ENCODE measurements at places on chromosomes 4 and X.

DNA sequence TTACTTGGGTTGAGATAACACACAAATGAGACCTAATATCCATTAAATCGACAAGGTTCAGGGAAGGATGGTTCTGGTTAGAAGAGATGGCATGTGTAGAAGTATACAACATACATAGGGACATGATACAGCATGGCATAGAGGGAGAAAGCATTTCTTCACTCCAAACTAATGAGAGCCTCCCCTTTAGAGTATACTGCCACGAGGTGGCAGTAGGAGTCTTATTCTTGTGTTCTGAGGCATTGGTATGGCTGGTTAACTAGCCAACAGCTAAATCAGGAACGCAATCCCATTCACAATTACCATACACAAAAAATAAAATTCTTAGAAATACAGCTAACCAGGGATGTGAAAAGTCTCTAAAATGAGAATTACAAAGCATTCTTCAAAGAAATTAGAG, 29.1 kb upstream of the TRO start:
- no peak for DNase-seq

- DNase-seq, result peak; percentile 27
These were observed 242.0 kb downstream of the BCOR start for GRCh38 chrX:39855748-39856129.

DNA sequence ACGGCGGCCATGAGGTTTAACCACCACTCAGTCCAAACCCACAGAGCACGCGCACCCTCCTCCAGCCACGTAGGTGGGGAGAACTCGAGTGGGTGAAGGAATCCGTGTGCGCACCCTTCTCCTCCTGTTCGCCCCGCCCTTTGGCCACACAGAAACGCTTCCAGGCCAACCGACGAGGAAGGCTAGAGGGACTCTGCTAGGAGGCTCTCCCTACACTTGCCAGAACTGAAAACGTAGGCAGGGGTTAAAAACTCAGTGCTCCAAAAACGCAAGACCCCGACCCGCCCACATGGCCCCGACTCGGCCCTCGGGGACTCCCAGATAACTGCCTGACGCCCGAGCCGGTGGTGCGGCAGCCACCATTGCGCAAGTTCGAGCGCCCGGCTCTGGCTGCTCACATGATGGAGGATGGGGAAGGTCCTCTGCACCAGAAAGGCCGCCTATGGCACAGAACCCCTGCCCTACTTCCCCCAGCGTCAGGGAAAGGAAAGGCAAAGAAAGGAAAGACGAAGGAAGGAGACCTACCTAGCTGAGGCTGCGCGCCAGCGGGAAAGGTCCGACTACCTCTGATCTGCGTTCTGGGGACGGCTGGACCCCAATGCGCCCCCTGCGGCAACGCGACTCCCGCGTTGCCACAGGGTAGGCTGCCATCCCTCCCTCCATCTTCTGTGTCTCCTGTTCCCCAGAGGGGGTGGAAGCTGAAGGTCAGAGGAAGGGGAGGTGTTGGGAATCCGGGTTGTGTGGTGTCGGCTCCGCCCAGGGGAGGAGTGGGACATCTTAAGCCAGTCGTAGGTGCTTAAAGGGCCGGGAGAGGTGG, 201.9 kb upstream of the AGTR2 start:
- peak; percentile 42 for DNase-seq

GRCh38 chrX:13983734-13984133, 46.0 kb downstream of the GEMIN8 start:
- DNase-seq, result no peak

DNA sequence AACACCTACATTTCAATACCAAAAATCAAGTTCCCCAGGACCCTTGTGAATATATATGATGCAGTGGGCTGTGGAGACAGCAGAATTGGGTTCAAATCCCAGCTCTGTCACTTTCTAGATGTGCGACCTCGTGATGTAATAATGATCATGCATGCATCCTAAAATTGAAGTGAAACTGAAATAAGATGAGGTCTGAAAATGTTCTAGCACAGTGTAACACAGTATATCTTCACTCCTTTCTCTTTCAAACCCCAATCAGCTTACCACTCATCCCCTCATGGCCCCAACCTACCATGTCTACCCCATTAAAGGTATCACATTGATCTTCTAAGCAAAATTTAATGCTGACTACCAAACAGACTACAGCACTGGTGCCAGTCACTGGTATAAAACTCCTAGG, 69.9 kb upstream of the BRS3 start:
- no peak for DNase-seq

GRCh38 chr4:87953826-87954225, 21.7 kb upstream of the SPP1 start:
- no peak for DNase-seq

DNA sequence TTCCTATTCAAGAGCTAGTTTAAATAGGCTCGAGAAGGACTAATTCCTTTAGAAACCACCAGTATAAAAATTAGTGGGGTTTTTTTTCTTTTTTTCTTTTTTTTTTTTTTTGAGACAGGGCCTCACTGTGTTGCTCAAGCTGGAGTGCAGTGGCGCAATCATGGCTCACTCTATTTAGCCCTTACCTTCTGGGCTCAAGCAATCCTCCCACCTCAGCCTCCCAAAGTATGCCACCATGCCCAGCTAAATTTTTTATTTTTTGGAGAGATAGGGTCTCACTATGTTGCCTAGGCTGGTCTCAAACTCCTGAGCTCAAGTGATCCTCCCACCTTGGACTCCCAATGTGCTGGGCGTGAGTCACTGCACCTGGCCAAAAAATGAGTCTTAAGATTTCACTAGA, 52.8 kb downstream of the APOO start:
- DNase-seq, result no peak

GRCh38 chr4:13910556-13910955, 283.0 kb upstream of the BOD1L1 start:
- no peak for DNase-seq

DNA sequence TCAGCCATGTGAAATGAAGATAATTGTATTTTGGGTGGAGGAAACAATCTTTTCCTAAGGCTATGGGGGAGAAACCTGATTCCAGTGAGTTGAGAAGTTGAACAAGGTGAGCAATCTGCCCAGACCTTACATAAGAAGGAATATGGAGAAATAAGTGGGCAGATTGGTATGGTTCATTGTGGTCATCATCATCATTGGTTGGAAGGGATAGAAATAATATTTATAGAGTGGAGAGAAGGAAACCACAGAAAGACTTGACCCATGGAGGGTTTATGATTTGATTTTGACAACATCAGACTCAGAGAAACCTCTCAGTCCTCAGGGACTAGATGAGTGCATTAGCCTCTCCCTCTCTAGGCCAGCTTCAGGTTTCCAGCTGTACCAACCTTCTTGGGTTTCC, 177.9 kb upstream of the NEIL3 start:
- DNase-seq, result no peak

- no peak for DNase-seq
These were observed 26.3 kb downstream of the PDHA1 start for GRCh38 chrX:19370061-19370460.

DNA sequence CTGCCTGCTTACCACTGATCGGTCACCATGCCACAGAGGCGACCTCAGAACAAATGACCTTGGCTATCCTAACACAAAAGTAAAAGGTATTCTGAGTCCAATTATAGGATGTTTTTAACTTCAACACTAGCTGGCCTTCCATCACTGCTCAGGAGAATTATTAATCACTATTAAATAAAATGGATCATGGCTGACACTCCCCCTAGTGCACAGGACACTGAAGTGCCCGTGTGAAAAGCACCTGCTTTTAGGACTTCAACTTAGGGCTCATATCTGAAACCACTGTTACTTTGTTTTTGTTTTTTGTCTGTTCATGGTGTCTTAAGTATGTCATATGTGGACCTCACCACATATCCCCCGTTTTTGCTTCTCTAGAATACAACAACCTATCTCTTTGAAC, 33.9 kb downstream of the STX18 start:
- no peak for DNase-seq

DNA sequence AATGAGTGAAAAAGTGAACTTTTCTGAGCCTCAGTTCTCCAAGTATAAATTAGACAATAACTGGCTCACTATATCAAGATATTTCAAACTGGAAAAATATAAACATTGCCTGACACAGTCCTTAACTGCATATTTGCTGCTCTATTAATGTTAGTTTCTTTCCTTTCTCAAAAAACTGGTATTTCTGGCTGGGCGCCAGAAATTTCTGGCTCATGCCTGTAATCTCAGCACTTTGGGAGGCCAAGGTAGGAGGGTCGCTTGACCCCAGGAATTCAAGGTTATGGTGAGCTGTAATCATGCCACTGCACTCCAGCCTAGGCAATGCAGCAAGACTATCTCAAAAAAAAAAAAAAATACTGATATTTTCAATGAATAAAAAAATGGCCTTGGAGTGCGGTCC, 227.0 kb downstream of the MAGEB17 start:
- DNase-seq, result no peak

- DNase-seq, result no peak
These were observed 13.6 kb downstream of the JADE1 start for GRCh38 chr4:128823025-128823661.

DNA sequence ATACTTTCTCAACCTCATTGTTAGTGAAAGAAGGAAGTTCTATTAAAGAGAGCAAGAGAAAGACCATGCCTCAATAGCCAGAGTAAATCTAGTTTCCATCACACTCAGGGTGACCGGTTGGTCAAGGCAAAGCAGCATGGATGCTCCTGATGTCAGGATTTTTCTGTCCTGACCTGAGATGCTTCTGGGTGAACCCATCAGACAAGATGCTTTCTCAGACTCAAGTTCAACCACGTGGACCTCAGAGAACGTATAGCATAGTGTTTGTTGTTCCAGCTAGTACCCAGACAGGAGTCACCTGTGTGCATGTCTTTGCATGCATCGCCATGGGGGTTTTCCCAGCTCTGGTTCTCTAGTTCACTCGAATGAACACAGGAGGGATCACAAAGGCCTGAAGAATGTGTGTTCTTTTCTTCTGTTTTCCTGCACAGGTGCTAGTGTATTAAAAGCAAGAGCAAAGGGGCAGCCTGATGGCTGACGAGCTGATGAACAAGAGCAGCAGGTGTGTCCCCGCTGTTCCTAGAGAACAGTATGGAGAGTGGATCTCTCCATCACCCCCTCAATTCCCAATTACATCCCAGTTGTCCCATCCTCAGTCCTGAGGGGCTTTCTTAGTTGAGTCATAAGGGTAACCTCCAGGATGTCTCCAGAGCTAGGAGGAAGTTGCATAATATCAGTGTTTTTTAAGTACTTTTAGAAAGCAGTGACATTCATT, 110.5 kb upstream of the ENPP6 start:
- no peak for DNase-seq

DNA sequence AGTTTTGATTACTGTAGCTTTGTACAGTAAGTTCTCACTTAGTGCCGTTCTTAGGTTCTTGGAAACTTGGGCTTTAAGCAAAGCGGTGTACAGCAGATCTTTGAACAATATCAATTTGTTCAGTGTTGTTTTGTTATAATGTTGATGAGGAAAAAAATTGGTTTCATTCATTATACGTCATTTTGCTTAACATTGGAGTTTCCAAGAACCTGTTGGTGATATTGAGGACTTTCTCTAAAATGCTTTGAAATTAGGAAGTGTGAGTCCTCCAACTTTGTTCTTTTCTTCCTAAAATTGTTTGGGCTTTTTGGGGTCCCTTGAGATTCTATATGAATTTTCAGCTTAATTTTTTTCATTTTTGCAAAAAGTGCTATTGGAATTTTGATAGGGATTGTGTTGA, 49.1 kb downstream of the STAG2 start:
- no peak for DNase-seq

DNA sequence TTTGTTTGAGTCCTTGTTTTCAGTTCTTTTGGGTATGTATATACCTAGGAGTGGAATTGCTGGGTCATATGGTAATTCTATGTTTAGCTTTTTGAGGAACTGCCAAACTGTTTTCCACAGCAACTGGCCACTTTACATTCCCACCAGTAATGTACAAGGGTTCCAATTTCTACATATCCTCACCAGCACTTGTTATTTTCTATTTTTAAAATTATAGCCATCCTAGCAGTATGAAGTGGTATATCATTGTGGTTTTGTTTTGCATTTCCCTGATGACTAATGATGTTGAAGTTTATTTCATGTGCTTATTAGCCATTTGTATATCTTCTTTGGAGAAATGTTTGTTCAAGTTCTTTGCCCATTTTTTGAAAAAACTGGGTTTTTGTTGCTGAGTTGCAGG, 39.6 kb downstream of the TMEM164 start:
- no peak for DNase-seq

Data from occipital lobe (tissue), 3 donors.